Right kidney (tissue), 9 donors: ENCODE measurements at places on chromosomes 2 and 18.
A peak's percentile ranks its signal among the peaks of the same experiment; 100 is the strongest.

- no peak for DNase-seq
Observed at GRCh38 chr2:144114760-144115159, 405.2 kb downstream of the ZEB2 start.

- no peak for DNase-seq
Observed at GRCh38 chr2:239595726-239596125, 194.9 kb upstream of the HDAC4 start.

- no peak for DNase-seq
Observed at GRCh38 chr2:168058675-168059074, 188.7 kb downstream of the STK39 start.

DNA sequence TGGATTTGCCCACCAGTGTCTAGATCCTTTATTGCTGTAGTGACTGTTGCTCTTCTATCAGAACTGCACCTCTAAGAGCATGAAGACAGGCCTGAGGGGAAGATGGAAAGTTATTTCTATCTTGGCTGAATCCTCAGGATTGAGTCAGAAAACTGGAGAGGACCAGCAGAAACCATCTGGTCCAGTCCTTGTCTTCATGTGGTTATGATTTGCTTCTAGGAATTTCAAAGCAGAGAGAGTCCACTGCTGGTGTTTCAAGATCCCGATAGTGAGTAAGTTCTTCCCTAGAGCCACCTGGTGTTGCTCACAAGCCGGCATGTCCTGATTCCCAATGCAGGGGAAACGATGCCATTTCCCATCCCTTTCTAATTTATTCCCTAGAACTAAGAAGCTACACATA, 84.2 kb downstream of the NCKAP5 start:
- no peak for DNase-seq

DNA sequence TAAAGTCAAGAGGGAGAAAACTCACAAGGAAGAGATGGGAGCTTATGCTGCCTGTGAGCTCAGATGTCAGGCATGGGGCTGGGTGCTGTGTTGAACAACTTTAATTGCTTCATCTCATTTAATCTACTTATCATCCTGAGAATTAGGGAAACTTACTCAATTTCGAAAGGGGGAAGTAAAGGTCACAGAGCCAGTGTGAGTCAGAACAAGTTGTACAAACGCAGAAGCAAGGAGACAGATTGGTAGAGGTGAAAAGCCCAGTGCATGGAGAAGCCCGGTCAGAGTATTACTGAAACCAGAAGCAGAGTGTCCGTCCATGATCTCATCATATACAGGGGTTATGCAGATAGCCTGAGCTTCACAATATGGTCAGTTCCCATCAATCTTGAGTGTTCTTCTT, 281.1 kb upstream of the POU3F3 start:
- no peak for DNase-seq

DNA sequence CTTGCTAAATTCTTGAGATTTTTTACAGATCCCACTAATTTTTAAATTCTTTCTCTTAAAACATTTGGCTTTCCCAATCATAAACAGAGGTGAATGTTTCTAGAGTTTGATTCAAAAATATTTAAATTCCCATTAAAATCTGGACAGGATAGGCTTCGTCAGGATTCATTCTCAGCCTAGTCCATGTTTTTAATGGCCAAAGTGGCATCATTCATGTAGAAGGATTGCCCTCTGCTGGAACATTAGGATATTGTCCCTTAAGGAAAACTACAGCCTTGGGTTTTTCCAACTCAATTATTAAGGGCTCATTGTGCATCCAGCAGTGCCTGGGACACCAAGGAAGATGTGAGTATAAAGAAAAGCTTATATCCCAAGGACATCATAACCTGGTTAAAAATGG, 71.7 kb downstream of the TPGS2 start:
- no peak for DNase-seq

DNA sequence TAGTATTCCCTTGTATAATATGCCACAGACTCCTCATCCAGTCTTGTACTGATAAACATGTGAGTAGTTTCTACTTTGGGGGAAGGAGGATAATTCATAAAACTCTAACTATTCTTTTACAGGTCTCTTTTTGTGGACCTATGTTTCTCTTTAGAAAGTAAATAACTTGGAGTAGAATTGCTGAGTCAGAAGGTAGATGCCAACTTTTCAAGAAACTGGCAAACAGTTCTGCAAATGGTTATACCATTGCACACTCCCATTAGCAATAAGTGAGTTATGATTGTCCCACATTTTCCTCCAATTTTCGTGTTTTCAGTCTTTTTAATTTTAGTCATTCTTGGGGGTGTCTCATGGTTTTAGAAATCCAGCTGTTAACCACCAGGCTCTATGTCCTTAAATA, 477.2 kb upstream of the LRRTM4 start:
- no peak for DNase-seq

GRCh38 chr18:22964116-22964515, 31.0 kb downstream of the RBBP8 start:
- no peak for DNase-seq

GRCh38 chr2:152097290-152097800, 1.5 kb downstream of the CACNB4 start:
- peak; percentile 55 for DNase-seq
